NCI-H1092 treated with DMSO at 0.1 percent for 48 hours (cell line): ENCODE measurements at places on chromosomes 5 and 9.

GRCh38 chr9:86282077-86282978 is at the start of gene ISCA1:
TSS of gene ISCA1 (minus strand) at chr9:86282538. CDS start at chr9:86282458, 80 bp downstream.
- DNase-seq = peak; percentile 92

DNA sequence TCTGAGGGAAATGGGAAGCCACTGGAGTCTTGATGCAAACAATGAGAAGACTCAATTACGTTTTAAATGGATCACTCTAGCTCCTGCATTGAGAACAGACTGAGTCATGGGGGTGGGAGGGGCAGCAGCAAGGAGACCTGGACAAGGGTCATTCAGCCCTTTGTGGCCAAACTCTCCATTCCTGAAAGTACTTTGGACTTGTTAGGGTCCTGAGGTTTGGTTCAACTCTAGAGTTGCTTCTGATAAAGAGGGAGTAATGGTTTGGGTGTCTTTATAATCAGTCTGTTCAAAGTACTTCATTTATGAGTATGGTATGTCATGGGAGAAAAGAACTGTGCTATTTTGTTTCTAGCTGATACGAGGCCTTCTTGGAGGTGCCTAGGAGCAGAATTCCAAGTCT is 67.7 kb upstream of the SMIM32 start:
- no peak for DNase-seq

GRCh38 chr5:157778121-157778805 is 34.8 kb downstream of the LSM11 start:
- DNase-seq = peak; percentile 81

DNA sequence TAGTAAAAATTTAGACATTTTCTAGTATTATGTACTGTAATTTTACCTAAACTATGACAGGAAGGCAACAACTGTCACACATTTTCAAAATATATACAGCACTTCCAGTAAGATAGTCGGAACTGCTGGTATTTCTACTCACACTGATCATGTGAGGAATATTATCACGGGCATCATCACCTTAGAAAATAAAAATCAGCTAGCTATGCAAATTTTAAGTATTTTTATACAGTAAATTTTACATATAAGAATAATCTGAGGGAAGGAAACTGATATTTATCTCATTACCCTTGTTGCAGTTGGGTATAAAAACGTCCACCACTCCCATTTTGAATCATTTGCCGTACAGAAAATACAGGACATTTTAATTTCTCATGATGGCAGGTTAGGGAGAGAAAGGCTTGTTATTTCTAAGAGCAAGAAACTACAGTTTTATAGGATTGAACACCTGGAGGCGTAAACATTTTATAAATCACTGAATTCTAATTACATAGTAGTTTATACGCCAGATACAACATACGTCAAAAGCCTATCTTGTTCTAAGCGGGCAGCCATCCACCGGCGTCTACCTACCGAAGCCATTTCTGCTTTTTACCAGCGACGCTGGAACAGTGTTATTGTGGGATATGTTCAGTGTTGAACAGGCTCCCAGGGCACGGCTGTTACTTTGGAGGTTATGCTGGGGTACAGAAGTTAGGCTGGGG is 729 bp upstream of the TNPO1 start:
- DNase-seq = peak; percentile 71

DNA sequence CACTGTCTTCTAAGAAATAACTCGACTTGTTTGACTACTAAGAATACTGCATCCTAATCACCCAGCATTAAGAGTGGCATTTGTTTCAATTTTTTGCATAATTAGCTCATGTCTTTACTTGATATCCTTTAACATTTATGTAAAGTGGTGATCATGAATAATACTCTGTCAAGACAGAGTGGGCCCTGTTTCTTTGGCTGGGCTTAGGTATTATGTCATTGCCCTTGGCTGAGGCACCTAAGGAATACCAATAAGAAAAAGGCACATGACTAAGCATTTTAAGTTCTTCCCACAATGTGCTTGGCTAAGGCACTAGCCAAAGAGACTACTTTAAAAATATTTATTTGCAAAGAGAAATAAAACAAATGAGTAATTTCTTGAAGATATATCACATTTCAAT is 308.1 kb downstream of the CTNND2 start:
- no peak for DNase-seq

DNA sequence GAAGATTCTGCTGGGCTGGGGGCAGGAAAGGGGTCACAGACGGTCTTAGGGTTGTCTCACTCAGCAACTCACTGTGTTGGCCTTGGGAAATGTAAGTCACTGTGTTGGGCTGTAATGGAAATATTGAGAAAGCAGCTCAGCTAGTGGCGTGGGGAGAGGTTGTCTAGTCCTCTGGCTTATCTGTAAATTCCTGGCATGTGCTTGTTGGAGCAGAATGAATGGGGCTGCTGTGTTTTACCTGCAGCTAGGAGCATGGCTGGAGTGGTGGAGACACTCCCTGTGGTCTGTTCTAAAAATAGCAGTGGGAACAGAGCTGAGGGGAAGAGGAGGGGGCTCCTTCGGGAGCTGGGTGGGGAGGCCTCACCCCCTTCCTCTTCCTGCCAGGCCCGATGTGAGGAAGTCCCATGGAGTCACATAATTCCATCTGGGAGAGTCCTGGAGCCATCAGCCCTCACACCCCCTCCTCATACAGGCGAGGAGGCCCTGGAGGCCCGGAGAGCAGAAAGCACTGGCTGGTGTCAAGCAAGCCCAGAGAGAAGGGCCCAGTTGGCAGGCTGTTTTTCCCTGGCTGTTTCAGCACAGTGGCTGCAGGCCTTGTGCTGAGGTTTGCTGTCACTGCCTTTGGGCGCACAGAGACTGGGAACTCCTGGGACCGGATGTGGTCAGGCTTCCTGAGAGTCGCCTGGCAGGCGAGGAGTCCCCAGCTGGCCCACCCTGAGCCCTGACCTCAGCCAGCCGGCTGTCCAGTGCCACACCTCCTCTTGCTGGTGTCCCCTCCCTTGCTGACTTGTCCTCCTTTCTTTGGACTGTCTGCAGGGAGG is 84.9 kb downstream of the RGS3 start:
- DNase-seq = no peak

DNA sequence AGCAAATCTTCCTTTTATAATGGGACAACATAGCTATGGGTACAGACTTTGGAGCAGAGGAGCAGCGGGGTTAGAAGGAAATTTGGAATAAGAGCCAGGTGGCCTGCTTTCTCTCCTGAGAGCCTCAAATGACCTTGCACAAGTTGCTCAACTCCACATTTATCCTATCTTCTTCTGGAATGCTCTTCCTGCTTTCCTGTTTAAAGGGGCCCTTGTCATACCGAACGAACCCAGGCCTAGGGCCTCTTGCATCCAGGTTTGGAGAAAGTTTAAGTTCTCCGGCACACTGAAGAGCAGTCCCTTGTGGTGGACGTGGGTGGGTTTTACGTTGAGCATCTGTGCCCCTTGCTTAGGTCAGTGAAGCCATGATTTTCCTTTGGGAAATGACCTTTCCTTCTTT is 197.9 kb upstream of the NR3C1 start:
- no peak for DNase-seq

DNA sequence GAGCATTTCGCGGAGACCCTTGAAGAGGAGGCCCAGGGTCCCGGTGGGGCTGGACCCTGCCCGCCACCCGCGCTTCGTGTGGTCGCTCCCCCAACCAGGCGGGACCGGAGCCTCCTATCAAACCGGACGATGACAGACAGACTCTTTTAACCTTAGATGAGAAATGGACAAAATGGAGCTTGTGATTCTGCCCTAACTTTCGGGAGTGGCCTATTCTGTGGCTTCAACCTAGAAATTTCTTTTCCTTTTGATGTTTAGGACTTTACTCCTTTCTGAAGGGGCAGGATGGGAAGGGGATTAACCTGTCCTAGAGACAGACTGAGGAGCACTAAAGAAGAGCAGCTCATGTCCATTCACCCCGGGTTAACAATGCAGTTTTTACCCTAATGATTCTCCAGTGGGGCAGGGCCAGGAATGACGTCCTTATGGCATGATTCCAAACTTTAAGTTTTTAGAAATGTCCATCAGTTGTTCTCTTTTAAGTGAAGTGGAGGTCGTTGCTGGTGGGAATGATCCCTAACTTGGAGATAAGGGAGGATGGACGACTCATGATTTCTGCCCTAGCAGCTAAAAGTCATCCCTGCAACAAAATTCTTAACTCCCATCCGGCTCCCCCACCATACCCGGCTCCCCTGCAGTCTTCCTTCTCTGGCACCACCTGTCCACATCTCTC is 1.0 kb downstream of the NIPSNAP3A start:
- peak; percentile 43 for DNase-seq

DNA sequence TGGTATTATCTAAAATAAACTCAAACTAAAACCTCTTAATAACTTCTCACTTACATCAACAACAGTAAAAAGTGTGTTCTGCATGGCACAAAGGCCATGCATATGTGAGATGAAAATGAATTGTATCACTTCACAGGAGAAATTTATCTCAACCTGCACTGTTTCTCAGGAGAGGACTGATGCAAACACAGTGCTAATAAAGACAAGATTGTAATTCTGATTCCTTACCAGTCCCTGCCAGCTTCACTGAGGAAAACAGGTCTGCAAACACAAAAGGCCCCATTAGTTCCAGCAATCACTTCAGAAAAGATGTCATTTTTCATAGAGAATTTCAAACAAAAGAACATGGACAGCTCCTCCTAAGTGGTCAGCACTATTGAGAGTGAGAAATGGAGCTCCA is 117.3 kb upstream of the PDE4D start:
- DNase-seq = no peak

- no peak for DNase-seq
These were observed 49.9 kb upstream of the C5orf46 start for GRCh38 chr5:147956064-147956841.

GRCh38 chr5:43855452-43855851 is 252.5 kb downstream of the NNT start:
- no peak for DNase-seq

GRCh38 chr9:4144869-4145268 is 155.0 kb downstream of the GLIS3 start:
- no peak for DNase-seq

- no peak for DNase-seq
These were observed 1571.6 kb upstream of the ACO1 start for GRCh38 chr9:30812821-30813220.

DNA sequence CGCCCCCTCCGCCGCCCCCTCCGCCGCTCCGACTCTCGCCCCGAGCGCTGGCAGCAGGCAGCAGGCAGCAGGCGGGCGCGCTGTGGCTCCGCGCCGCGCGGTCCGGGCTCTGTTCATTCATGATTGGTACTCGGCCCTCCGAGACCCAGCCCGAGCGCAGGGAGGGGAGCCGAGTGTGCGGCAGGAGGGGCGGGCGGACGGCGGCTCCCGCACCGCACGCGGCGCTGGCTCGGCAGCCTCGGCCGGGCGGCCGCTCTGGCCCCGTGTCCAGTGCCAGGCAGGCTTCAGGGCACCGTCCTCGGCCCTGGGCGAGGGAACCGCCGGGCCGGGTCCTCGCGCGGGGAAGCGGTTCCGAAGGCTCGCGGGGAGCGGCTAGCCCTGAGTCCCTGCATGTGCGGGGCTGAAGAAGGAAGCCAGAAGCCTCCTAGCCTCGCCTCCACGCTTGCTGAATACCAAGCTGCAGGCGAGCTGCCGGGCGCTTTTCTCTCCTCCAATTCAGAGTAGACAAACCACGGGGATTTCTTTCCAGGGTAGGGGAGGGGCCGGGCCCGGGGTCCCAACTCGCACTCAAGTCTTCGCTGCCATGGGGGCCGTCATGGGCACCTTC is at the start of gene KCNIP1:
TSS of gene KCNIP1 (plus strand) at position 31 of the 607 bp plus-strand sequence.
- DNase-seq = peak; percentile 14

DNA sequence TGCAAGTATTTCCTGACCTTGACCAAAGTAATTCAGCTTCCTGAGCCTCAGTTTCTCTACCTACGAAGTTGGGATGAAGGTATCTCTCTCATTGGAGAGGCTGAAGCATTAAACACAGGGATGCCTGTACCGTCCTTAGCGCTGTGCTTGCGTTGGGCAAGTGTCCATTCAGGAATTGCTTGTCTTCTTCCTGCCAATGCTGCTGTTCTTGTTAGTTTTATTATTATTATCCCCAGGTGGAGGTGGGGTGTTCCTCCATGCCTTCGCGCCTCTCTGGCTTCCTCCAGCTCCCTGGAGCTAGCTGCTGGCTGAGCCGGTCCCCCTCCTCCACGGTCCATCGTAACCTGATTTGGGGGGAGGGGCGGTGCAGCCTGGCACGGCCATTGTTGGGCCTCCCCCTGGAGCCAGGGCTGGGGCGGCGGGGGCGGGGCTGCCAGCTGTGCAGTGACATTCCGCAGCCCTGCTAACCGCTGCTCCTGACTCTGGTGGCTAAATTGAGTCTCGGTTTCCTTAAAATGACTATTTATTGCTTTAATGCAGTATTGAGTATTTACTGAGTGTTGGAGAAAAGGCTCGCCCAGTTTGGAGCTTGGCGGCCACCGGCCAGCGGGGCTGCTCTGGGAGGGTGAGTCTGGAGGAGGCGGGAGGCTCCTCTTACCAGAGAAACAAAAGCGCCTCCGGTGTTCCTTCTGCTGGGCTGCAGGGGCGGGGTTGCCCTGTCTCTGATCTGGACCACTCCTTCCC is 51.3 kb downstream of the LMX1B start:
- DNase-seq = no peak

DNA sequence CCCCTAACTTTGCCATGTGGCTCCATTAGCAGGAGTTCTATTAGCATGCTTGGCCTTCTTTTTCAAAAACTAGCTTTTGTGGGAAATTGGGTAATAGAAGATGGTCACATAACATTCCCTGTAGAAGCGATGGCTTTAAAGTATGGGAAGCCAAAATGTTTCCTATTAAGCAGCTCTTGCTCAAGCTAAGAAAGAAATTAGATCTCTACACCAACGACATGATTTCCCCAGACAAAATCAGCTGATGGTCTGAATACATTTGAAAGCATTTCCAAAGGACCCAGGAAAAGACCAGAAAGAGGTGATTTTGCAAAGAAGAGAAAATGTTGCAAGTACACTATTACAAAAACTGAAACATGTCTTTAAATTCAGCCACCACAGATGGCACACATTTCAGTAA is 4.8 kb upstream of the NFIL3 start:
- DNase-seq = no peak

DNA sequence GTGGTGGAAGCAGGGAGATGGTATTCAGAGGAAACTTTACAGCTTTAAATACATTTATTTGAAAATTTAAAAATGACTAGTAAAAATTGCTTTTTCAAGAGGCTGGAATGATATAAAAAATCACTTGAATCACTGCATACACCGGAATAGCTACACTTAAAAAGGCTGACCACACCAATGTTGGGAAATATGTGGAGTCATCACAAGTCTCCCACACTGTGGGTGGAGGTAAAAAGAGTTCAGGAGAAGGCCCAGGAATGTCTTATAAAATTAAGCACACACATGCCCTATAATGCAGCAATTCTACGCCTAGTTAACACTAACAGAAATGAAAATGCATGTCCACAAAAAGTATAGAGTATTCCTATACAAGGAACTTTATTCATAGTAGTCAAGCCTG is 198.1 kb downstream of the ROR2 start:
- no peak for DNase-seq

GRCh38 chr5:86665984-86666760 is 48.4 kb downstream of the COX7C start:
- DNase-seq = no peak

- DNase-seq = no peak
These were observed 128.7 kb downstream of the ENTREP1 start for GRCh38 chr9:69453746-69454145.

DNA sequence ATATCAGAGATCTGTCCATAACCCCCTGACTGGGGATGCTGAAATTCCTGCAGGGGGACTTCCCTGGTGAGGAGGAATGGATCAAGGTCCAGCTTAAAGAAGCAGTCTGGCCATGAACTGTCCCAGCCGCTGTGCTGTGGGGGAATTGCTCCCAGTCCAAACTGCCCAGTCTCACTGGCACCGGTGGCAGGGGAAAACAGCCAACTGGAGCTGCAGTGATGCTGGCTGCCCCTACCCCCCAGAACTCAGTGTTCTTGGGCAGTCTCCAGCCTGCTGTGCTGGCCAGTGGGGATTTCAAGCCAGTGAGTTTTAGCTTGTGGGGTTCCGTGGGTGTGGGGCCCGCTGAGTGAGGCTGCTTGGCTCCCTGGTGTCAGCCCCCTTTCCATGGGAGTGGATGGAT is 306.5 kb upstream of the RPS23 start:
- DNase-seq = no peak
